ENCODE measurements at places on chromosomes 1 and 21.

DNA sequence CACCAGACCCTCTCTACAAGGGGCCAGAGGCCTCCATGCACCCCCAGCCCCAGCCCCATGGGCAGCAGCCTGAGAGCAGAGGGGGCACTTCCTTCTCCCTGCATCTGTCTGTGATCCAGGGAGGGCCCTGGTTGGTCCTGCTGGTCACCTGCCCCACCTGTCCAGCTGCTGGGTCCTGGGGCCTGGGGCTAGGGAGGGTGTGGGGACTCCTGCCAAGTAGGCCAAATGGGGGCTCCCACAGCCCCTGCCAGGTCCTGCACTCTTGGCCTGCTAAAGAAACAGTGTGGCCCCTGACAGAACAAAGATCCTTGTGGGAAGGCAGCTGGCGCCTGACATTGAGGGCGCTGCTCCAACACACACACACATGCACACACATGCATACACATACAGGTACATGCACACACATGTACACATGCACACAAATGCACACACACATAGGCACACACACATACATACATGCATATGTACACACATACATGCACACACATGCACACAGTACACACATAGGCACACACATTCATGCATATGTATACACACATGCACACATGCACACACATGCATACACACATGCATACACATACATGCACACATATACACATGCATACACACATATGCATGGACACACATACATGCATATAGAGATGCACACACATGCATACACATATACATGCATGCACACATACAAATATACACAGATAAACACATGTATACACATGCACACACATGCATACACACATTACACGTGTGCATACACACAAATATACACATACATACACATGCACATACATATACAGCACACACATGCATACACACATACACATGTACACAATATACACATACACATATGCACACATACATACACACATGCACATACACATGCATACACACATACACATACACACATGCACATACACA is 49.9 kb downstream of the TRPM2 start:
- DNase-seq: no peak

- DNase-seq: no peak
These were observed 16.1 kb upstream of the PEX10 start for GRCh38 chr1:2428490-2428889.

DNA sequence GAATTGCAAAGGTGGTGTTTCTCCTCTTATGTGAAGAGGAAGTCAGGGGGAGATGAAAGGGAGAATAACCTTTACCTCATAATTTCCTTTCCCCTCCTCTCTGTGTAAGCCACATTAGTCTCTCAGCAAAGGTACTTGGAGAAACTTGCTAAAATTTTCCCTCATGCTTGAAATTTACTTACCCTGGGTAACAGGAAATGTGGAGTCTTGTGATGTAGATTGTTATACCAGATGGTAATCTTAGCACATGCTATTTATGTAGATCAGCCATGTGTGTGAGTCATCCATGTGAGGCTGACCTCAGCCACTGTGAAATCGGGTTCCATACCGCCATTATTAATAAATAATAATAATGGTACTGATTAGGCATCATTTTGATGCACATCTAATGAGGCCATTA is 128.4 kb downstream of the TGFB2 start:
- DNase-seq: no peak

DNA sequence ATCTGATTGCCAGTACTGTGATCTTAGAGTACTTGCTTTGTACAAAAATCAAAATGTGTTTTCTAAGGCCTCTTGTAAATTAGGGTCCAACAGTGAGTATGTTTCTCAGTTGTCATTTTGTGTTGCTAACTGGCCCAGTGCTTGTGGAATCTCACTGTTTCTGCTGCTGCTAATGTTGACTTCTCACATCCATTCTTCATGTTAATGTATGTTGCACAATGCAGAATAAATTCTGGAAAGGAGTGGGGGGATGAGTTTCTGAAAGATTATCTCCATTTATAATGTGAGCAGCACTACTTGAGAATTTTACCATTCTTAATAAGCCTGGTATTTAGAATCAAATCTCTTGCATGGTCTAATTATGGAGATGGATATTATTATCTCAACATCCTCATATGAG is 57.9 kb downstream of the CACHD1 start:
- no peak for DNase-seq

DNA sequence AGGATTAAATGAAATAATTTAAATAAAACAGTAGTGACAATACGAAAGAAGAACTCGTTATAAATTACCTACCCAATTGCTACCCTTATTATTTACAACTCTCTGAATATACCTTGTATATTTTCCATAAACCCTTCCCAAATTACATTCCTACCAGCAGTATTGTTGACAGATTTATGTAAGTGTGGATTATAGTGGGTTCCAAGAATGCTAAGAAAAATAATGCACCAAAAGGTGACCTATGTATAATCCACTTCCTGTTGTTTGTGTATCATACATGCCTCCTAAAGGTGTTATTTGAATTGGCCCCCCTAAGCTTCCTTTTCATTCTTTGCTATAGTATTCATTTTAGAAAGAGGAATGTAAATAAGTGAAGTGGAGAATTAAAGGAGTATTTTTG is 33.2 kb upstream of the CXADR start:
- DNase-seq: no peak

DNA sequence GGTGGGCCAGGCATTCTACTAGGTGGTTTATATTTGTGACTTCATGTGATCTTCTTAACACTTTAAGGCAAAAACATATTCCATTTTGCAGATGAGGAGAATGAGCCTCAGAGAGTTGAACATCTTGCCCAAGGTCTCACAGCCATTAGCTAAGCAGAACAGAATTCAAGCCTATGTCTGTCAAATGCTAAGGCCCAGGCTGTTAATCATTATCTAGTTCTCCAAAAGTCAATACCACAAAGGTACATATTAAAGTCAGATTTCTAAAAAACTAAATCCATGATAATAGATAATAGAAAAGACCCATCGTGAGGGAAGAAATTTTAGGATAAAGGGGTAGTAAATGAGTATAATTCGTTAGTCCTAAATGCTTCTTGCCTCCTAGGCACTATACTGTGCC is 234.3 kb downstream of the KCNH1 start:
- DNase-seq: no peak

DNA sequence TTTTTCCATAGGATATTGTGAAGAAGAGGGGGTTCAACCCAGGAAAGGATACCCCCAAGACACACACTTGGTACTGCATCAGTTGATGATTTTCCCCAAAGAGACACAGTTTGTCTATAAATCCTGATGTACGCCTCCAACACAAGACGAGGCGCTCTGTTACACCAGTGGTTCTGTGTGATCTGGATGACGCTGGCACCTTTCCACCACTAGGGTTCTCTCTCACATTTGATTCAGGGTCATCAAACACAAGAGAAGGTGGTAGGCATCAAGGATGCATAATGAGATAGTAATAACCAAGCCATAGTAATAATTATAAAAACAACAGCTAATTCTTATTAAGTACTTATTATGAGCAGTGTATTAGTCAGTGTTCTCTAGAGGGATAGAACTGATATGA is 508.8 kb upstream of the ZP4 start:
- DNase-seq: no peak

DNA sequence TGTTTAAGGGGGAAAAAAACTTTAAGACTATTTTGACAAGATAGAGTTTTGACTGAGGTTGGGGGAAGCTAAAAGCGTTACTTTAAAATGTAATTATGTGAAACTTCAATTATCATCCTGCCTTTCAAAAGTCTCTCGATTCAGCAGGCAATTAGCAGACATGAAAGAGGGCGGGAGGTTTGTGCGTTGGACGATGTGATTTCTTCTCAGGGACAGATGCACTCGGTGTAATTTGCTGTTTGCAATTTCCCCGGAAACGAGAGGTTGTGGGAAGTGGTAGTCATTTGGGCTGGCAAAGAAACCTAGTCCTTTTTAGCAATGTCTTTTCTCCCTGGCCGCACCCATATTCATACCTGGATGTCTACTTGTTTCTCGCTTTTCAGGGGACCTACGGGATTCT is 27.1 kb downstream of the KAZN start:
- no peak for DNase-seq

DNA sequence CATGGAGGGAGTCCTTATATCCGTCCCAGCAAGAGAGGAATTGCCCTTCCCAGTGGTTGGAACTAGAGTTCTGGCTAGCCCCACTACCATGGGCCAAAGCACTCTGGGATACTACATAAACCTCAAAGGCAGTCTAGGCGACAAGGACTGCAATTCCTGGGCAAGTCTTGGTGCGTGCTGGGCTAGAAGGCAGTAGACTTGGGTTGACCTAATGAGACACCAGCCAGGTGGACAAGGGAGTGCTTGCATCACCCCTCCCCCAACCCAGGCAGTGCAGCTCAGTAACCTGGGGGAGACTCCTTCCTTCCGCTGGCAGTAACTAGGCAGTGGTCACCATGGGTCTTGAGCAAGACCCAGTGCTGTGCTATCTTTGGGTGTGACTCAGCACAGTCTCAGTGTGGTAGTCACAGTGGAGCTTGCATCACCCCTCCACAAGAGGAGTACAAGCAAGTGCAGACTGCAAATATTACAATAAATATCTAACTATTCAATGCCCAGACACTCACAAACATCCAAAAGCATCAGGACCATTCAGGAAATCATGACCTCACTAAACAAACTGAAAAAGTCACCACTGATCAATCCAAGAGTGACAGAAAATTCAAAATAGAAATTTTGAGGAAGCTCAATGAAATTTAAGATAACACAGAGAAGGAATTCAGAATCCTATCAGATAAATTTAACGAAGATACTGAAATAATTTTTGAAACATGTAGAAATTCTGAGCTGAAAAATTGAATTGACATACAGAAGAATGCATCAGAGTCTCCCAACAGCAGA is 84.7 kb upstream of the LYPLAL1 start:
- DNase-seq: no peak

- DNase-seq: no peak
These were observed 2.5 kb upstream of the F3 start for GRCh38 chr1:94543893-94544635.

DNA sequence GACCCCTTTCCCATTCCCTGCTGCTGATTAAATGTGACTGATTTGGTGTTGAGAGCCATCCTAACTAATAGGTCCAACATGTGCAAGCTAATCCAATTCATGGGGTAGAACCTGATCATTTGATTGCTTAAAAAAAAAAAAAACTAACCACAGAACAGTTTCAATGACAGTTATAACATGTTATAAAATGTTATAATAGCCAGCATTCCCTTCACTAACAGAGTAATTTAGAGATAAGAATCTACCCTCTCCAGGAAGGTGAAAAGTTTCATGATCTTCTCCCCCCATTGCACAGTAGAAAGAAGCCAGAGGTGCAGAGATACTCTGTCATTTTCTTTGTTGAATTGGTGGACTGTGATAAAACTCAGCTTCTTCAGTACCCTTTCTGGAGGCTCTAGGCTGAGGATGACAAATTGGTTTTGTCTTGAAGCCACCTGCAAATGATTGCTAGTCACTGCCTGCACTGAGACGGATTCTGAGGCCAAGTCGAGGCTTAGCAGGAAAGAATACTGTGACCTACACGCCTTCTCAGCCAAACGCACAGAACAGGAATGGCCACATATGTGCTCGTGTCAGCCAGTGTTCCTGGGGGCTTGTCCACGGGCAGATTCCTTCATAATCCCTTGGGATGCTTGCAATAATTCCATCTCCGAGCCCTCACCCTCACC is 215.7 kb upstream of the IRF2BP2 start:
- DNase-seq: no peak

DNA sequence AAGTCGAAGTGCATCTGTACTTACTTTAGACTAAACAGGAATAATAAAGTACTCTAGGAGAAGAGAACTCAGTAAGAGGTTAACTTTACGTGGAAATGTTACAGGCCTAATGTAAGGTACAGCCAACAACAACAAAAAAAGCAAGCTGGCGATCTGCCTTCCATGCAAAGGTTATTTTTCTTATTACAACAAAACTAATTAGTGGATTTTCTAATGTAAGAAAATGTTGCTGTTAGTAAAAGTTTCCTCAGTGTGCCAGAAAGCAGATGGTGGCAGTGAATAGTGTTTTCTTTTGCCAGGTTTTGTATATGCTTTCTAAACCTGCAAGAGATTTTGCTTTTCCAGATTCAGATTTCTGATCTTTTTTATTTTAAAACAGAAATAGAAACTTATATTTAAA is 179.2 kb downstream of the NFIA start:
- DNase-seq: no peak

DNA sequence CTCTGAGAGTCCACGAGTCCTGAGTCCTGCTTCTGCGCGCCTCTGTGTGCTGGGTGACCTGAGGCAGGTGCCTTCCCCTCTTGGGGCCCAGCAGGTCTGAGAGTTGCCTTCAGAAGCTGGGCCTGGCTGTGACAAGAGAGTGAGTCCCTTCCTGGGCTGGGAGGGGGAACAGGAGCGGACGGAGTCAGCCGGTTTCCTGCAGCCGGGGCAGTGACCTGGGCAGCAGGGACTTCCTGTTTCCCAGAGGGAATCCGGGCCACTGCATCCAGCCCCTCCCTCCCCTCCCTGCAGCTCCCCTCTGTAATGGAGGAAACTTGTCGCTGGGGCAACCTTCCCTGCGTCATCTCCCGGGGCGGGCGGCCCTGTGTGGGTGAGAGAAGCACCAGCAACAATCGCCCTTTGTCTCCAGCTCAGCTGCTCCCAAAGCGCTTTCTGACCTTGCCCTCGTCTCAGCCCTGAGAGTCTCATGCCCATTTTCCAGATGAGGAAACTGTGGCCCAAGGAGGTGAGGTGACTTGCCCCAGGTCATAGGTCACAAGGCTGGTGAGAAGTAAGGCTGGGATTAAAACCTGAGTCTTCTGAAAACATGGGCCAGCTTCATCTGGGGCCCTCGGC is 61.1 kb downstream of the SDC3 start:
- no peak for DNase-seq

DNA sequence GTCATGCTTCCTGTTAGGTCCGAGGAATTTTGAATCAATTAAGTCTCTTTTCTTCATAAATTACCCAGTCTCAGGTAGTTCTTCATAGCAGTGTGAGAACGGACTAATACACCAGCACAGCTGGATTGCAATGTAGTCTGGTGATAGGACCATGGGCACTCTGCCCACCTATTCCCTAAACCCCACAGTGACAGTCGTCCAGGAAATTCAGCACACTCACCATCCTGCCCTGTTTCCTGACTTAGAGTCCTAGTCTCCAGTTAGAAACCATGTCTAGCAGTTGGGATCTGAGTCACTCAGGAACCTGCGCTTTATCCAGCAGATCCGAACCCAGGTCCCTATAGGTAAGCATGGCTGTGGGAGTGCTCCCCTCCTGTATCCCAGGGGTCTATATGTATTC is 149.3 kb upstream of the TNR start:
- no peak for DNase-seq

DNA sequence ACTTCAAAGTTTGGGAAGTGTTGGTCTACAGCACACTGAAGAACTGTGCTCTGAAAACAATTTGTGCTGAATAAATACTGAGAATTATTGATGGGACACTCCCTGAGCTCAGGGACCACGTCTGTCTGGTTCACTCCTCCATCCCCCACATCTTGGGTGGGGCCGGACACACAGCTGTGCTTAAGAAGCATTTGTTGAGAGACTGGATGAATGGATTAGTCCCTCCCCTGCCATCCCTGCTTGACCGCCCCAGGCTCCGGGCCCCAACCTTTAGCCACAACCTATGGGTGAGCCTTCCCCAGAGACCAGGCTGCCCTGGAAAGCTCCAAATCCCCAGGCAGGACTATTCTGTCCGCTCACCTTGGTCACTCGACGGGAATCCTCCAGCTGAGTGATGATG is 7.5 kb downstream of the TRIM63 start:
- no peak for DNase-seq

Data from activated CD4-positive, alpha-beta T cell treated with anti-CD3 and anti-CD28 coated beads for 24 hours (primary cell).